ENCODE measurements at places on chromosomes 7 and 10. TPM values are rescaled to one million over a fixed set of nuclear protein-coding genes. Genes with fewer than 3 reads are reported as not detected.

GRCh38 chr7:140485500-140486265 lies 6.4 kb upstream of the MKRN1 start:
- DNase-seq = no peak

Gene ANKRD1
- not detected for total RNA-seq

Gene CRYGN
- not detected for total RNA-seq

Gene CXCL12
- total RNA-seq = 68.2 TPM

Gene PNLIPRP2
- not detected for total RNA-seq
